Foreskin melanocyte (primary cell): ENCODE measurements at places on chromosomes 12 and 14.
A peak's percentile ranks its signal among the peaks of the same experiment; 100 is the strongest.

- no peak for DNase-seq
Observed at GRCh38 chr12:38417101-38417500, 100.5 kb downstream of the ALG10B start.

GRCh38 chr14:69997849-69998248, 118.6 kb downstream of the SMOC1 start:
- no peak for DNase-seq

DNA sequence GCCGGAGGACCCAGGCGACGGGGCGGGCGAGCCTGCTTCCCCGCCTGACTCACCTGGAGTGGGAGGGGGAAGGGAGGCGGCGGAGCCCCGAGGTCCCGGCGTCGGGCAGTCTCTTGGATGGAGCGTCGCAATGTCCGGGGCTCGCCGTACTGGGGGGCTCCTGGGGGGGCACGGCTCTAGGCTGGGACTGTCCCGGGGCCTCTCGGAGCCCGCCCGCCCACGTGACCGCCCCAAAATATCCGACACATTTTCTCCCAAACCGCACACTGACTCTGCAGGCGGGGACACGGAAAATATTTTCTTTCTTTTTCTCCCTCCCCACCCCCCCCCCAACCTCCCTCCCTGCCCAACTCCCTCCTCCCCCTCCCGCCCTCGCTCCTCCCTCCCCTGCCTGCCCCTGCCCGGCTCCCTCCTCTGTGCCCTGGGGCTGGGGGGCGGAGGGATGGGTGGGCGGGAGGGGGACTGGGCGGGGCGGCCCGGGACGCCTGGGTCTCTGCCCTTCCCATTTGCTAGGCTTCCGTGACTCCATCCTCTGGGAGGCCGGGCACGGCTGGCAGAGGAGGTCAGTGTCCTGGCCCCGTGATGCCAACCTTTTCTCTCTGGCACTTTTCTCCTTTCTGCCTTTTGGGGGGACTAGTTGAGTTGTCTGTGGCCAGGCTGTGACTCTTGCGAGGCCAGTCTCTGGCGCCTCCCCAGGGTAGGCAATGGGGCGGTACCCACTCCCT, at the start of gene RARG:
Gene RARG (minus strand): TSS at position 289 of the 725 bp plus-strand sequence. CDS start 4,664 bp downstream, outside the sequence.
- peak; percentile 43 for DNase-seq

DNA sequence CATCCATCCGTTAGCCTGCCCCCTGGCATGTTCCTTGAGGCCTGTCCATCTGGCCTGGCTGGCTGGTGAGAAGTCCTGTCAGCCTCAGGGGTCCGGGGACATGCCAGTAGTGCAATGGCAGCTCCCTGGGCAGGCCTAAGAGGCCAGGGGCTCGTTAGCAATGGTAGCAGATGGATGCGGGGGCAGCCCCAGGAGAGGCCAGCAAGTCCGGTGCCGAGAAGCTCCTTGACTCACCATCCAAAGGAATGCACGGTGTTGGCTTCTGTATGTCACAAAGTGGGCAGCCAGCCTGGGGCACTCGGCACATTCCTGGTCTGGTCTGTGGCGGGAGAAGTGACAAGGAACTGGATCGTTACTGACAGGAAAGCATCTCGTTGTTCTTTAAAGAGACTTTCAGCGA, 319.9 kb downstream of the CACNA1C start:
- DNase-seq, result no peak

DNA sequence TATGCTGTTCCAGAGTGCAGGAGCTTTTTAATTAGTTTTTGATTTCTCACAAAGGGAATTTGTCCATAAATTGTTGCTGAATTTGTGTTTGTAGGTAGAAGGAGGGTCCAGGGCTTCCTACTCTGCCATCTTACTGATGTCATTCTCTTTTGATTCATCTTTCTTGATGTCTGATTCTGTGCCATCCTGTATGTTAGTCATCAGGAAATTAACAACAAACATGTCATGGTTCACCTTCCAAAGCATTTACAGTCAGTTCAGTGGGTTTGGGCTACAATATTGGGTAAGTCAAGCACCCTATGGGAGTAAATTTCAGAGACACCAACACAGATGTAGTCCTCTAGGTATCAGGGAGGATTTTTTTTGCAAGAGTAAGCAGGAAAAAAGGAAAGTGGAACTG, 135.2 kb upstream of the SLC38A2 start:
- no peak for DNase-seq

GRCh38 chr12:77968021-77968420, 137.3 kb downstream of the NAV3 start:
- no peak for DNase-seq

- DNase-seq, result no peak
Observed at GRCh38 chr12:92571844-92572543, 130.8 kb upstream of the PLEKHG7 start.

- DNase-seq, result peak; percentile 52
Observed at GRCh38 chr12:55073043-55074022, 52.9 kb upstream of the OR9K2 start.

- no peak for DNase-seq
Observed at GRCh38 chr12:93889516-93890212, 212.5 kb downstream of the CRADD start.

DNA sequence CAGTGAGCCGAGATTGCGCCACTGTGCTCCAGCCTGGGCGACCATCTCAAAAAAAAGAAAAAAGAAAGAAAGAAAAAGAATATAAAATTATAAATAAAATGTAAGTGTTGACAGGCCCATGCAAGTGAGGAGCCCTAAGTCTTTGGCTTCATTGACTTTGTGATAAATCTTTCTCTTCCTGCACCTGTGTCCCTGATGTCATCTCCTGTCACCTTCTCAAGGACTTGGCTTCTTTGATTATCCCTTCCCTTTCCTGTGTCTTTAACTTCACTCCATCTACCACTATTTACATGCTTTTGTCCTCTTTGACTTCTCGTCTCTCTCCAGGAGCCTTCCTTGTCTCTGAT, 33.6 kb upstream of the WNK1 start:
- DNase-seq, result no peak

- DNase-seq, result no peak
Observed at GRCh38 chr14:100440758-100441203, 117.6 kb downstream of the SLC25A47 start.

- no peak for DNase-seq
Observed at GRCh38 chr12:49014547-49014946, 4.0 kb downstream of the PRKAG1 start.

DNA sequence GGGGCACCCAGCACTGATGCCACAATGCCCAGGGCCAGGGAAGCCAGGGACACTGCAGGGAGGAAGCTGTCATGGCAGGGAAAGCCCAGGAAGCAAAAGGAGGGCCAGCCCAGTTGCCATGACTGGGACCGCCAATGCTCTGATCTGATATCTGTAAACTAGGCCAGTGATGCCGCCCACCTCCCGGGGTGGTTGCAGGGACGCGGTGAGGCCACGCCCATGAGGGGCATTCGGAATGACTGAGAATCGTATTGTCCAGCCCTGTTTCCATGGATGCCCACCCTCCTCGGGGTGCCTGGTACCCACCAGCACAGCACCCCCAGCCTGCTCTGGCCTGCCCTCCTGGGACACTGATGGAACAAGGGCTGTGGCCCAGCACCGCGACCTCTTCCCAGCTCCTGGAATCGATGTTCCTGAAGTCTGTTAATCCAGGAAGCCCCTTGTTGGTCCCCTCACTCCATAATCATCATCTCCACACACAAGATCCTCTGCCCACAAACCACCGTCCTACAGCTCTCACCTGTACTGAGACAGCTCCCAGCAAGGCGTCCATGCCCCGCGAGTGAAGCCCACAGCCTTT, 48.7 kb downstream of the CHGA start:
- no peak for DNase-seq

DNA sequence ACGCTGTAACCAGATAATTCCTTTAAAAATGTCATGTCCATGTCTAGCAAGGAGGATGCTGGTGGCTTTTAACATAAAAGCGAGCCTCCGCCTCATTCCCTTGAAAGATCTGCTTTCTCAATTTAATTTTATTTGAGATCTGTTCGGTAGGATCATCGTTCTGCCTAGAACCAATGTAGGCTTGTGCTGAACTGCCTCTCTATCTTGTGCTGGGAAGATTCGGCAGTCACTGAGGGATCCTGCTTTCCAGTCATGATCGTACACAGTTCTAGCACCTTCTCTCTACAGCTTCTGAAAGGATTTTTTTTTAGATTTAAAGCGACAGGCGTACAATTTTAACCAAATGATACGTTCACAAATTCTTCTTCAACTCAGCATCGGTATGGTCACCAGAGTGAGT, 54.3 kb downstream of the PEBP1 start:
- peak; percentile 46 for DNase-seq

DNA sequence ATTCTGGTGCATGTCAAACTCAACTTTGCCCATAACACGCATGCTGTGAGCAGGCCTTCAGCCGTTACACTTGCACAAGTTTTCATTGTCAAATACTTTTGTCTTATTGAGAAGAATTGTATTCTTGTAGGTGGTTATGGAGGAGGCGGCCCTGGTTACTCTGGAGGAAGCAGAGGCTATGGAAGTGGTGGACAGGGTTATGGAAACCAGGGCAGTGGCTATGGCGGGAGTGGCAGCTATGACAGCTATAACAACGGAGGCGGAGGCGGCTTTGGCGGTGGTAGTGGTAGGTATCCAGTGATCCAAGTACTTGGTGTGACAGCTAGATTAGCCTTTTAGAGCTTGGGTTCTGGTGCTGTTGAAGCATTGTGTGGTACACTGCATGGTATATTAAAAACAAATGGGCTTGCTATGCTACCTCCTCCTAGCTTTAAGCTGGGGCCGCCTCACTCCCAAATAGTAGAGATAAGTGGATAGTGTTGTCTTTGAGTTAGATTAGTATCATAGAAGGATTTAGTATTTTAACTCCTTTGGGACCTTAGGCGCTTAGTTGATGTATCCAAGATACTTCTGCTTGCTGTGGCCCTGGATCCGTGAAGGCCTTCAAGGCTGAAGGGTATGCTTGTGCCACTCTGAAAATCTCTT, 2.5 kb downstream of the HNRNPA1 start:
- DNase-seq, result no peak

DNA sequence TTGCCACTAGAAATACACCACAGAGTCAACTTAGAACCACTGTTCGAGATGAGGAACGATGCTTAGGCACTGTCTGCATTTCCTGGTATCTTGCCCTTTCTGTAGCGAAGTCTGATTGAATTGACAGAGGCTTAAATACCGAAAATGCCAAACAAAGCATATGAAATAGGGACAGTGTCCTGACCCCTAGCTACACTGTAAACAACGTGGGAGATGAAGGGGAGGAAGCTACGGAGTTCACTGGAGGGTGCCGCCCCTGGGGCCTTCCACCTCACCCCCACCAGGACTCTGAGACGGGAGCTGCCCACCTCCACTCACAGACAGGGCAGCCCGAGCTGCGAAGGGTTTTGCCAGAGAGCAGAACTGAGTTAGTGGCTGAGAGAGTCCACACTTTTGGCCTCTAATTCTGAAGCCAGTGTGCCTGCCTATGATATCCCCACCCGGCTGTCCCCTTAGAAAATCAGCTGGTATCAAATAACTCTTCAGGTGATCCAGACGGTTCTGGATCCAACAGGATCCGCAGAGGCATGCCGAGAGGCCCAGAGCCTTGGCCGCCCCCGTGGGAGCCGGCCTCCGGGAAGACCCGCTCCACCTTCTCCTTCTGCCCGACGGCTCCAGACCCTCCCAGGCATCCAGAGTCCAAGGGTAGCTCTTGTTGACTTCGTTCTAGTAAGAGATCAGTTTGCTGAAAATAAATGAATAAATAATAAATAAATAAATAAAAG, 230.7 kb upstream of the DIO3 start:
- DNase-seq, result no peak

GRCh38 chr12:43284486-43285158, 267.4 kb downstream of the ADAMTS20 start:
- DNase-seq, result no peak

- no peak for DNase-seq
Observed at GRCh38 chr14:79949906-79950305, 261.4 kb downstream of the DIO2 start.

DNA sequence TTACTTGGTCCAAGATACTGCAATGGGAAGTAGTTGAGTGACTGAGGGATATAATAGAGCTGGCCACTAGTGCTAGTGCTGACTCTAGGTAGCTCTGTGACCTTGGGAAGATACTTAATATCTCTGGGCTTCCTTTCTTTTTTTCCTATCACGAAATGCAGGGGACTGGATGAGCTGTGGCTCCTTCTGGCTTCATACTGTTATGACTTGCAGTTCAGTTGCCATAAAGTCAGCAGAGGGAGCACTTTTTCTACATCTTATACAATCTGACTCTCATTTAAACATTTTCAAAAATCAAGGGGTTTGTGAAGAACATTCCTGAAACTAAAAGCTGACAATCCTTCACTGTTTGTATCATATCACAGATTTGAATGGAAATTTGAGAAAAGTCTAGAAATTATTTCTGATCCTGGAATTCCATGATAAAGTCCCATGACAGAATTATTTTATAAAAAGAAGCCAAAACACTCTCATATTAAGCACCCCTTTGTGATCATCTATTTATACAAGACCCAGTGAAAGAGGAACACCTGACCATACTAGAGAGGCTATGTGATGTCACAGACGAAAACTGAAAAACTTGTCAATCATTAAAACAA, 5.3 kb downstream of the BHLHE41 start:
- DNase-seq, result peak; percentile 70

GRCh38 chr14:64614805-64615391, 65.1 kb downstream of the PPP1R36 start:
- peak; percentile 89 for DNase-seq

DNA sequence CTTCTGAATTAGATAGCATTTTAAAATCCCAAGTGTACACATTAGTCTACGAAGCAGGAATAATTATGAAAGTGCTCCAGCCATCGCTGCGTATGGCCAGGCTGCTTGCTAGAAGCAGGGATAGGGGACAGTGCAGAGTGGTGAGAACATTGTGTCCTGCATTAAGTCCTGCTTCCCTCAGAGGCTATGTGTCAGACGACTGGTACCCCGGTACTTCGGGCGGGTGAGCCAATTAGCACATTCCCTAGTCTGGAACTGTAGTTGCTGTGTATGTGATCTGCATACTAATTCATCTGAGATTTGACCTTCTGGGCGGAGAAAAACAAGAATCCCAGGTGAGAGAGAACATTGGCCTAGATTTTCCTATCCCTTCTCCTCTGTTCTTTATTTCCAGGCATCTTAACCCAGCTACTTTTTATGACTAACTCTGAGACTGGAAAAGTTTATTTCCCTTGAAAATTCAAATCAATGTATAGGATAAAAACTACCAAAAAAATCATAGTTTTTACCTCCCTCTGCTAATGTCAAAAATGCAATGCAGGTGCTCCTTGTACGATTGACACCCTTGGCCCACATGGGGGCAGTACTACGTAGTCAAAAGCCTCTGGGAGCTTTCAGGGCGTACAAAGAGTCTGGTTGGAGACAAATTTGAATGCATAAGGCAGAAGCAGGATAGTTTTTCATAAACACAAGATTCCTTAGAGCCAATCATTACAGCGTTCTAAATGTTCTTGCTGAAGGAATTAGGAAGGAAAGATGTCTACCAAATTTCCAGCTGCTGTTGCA, 764.3 kb downstream of the NOVA1 start:
- DNase-seq, result no peak

GRCh38 chr12:54661048-54661447, 12.9 kb upstream of the DCD start:
- DNase-seq, result no peak

- no peak for DNase-seq
Observed at GRCh38 chr14:32698831-32699230, 239.8 kb upstream of the NPAS3 start.

GRCh38 chr12:65500091-65500900, 221.8 kb downstream of the MSRB3 start:
- DNase-seq, result peak; percentile 32

- no peak for DNase-seq
Observed at GRCh38 chr14:102497998-102498677, 11.4 kb downstream of the ANKRD9 start.
